ENCODE measurements at places on chromosomes 4 and X.

GRCh38 chr4:68326141-68326540, 23.7 kb downstream of the YTHDC1 start:
- H3K4me3 ChIP-seq = no peak overlapping the region
- no peak for DNase-seq
- H3K27me3 ChIP-seq = no peaks in the 10 kb centered on the region
- peaks cover 84% of the 10 kb centered on the region for H3K36me3 ChIP-seq
- no peaks in the 10 kb centered on the region for H3K4me1 ChIP-seq

DNA sequence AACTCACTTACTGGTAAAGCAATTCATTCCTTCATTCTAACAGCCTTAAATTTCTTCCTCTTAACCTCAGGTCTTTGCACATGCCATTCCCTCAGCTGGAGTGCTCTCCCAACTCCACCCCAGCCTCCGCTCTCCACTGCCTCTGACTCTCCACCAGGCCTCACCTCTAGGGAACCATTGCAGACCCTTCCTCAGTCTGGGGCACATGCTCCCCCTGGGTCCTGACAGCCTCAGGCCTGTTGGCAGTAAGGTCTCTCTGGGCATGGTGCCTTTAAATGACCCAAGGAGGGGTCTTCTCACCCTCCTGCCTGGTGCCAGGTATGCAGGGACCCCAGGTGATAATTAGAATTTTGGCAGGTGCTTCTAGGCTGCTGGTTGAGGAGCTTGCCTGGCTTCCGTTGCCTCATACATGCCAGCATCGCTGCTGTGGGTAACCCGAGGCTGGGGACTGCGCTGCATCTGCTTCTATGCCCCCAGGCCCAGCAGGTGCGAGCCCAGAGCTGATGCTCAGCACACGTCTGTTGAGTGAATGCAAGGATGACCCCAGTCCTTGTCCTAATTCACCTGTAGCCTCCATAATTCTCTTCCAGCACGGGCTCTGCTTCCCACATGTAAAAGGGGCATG, 27.5 kb upstream of the GPR78 start:
- no peak overlapping the region for H3K27ac ChIP-seq
- no peak for DNase-seq
- H3K4me3 ChIP-seq = no peak overlapping the region
- H3K36me3 ChIP-seq = no peaks in the 10 kb centered on the region
- H3K27me3 ChIP-seq = no peaks in the 10 kb centered on the region
- H3K4me1 ChIP-seq = no peaks in the 10 kb centered on the region

- H3K4me3 ChIP-seq = no peak overlapping the region
- no peak overlapping the region for H3K27ac ChIP-seq
- H3K27me3 ChIP-seq = no peaks in the 10 kb centered on the region
- H3K4me1 ChIP-seq = no peaks in the 10 kb centered on the region
These were observed 180.3 kb upstream of the KLHL4 start for GRCh38 chrX:87337267-87337666.

- no peak overlapping the region for H3K27ac ChIP-seq
- H3K27me3 ChIP-seq = no peaks in the 10 kb centered on the region
- H3K36me3 ChIP-seq = no peaks in the 10 kb centered on the region
- H3K4me3 ChIP-seq = no peak overlapping the region
These were observed 760.2 kb upstream of the AADAT start for GRCh38 chr4:170849969-170850368.

- H3K4me3 ChIP-seq = no peak overlapping the region
- DNase-seq = no peak
- H3K36me3 ChIP-seq = no peaks in the 10 kb centered on the region
- H3K4me1 ChIP-seq = peaks cover 23% of the 10 kb centered on the region
- no peaks in the 10 kb centered on the region for H3K27me3 ChIP-seq
These were observed 80.6 kb downstream of the FRYL start for GRCh38 chr4:48699475-48699874.

- no peak overlapping the region for H3K4me3 ChIP-seq
- H3K27me3 ChIP-seq = no peaks in the 10 kb centered on the region
- no peak overlapping the region for H3K27ac ChIP-seq
- no peaks in the 10 kb centered on the region for H3K36me3 ChIP-seq
- no peaks in the 10 kb centered on the region for H3K4me1 ChIP-seq
- DNase-seq = no peak
These were observed 224.9 kb upstream of the PCDH7 start for GRCh38 chr4:30495251-30495650.

DNA sequence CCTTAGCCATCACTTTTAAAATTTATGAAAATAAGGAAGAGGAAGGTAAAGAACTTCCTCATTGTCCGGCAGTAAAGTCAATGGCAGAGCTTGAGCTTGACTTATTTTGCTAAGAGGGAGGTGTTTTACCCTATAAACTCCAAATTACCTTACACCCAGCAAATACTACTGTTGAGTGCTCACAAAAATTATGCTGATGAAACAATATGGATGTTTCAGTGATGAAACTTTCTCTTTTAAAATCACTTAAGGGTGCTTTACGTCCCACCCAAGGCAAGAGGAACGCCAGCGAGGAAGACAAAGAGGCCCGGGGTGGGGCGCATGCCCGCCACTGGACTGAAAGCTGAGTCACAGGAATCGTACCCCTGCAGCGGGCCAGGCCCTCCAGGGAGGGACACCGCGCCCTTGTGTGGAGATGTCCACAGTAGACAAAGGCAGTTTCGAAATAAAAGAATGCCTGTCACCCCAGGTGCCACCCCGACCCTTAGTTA, 560 bp upstream of the TMSB4X start:
- H3K27ac ChIP-seq = peak overlapping the region; percentile 84
- H3K4me3 ChIP-seq = peak overlapping the region; percentile 51
- peak; percentile 38 for DNase-seq
- no peaks in the 10 kb centered on the region for H3K4me1 ChIP-seq
- no peaks in the 10 kb centered on the region for H3K27me3 ChIP-seq

GRCh38 chr4:176778063-176778462, 14.7 kb downstream of the VEGFC start:
- H3K4me3 ChIP-seq = no peak overlapping the region
- H3K27me3 ChIP-seq = no peaks in the 10 kb centered on the region
- DNase-seq = no peak

DNA sequence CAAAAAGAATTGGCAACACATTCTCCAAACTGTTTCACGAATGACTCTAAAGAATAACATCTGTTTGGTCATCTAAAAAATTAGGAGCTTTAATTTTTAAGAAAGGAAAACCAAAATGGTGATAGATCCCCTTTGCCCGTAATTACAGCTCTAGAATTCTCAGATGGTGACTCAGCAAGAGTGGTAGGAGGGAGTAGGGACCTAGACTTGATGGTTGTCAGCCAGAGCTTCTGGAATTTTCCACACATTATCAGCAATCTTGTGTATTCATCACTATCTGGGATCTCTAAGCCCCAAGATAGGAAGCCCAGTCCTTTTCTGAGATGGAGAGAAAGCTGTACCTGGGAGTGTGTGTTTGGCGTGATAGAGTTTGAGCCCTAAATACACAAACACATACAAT, 103.9 kb upstream of the RAB40AL start:
- no peaks in the 10 kb centered on the region for H3K36me3 ChIP-seq
- no peaks in the 10 kb centered on the region for H3K4me1 ChIP-seq
- H3K4me3 ChIP-seq = no peak overlapping the region
- no peak for DNase-seq
- no peak overlapping the region for H3K27ac ChIP-seq

DNA sequence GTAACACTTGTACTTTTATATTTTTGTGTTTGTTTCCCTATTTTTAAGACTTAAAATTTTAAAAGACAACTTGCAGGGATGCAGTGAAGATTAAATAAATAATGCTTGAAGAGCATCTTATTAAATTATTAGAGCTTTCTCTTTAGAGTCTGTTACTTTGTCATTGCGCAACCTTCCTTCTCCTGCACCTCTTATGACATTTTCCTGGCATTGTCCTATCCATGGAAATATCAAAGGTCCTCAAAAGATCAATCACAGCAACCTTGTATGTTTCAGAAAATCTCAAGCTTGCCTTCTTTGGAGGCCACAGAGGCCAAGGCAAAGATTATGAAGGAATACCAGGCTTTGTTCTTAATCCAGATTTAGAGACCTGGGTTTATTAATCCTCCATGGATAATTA, 116.3 kb downstream of the GRXCR1 start:
- no peaks in the 10 kb centered on the region for H3K27me3 ChIP-seq
- no peak overlapping the region for H3K4me3 ChIP-seq
- H3K36me3 ChIP-seq = no peaks in the 10 kb centered on the region
- DNase-seq = no peak
- no peak overlapping the region for H3K27ac ChIP-seq
- H3K4me1 ChIP-seq = no peaks in the 10 kb centered on the region

GRCh38 chr4:169493164-169493524, 119.2 kb downstream of the NEK1 start:
- no peaks in the 10 kb centered on the region for H3K27me3 ChIP-seq
- no peak for DNase-seq
- H3K4me1 ChIP-seq = no peaks in the 10 kb centered on the region
- no peak overlapping the region for H3K27ac ChIP-seq
- no peak overlapping the region for H3K4me3 ChIP-seq

DNA sequence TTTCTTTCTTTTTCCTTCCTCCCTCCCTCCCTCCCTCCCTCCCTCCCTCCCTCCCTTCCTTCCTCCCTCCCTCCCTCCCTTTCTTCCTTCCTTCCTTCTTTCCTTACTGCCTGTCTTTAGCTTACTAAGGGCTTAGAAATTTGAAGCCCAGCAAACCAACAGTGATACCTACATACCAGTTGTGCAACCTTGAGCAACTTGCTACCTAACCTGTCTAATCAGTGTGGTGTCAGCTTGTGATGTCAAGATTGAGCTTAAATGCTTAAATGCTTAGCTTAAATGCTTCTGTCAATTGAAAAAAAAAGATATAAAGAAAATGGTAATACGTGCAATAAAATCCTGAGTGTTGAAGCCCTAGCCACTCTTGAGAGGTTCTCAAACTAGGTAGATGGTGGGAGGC, 728.6 kb downstream of the TRIML1 start:
- no peak overlapping the region for H3K4me3 ChIP-seq
- H3K27ac ChIP-seq = no peak overlapping the region
- DNase-seq = no peak

GRCh38 chr4:40192114-40193015, 4.5 kb upstream of the RHOH start:
- H3K27ac ChIP-seq = no peak overlapping the region
- no peak overlapping the region for H3K4me3 ChIP-seq
- H3K4me1 ChIP-seq = no peaks in the 10 kb centered on the region

DNA sequence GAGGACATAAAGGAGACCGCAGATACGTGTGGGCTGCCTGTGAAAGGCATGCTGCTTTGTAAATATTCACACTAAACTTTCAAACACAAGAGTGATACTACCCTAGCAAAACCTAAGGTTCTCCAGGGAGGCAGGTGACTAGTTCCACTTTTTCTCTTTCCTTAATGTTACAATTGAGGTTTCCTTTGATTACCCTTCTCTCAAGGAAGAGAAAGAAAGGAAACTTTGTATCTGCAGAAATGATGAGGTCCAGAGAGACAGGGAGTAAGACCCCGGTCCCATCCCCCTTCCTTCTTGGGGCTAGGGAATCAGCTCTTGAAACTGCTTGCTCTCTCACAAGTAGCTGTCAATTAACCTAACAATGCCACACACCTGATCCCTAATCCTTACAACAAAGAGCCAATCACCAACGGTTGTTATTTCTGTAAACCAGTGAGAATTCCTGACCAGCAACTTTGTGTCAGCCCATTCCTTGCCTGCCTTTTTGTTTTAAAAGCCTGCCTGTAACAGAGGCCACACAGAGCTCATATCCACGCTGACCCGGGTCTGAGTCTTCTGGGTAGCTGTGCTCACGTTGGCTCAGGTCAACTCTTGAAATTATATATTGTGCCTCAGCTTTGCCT, 754.8 kb upstream of the FRG1 start:
- no peaks in the 10 kb centered on the region for H3K4me1 ChIP-seq
- H3K27ac ChIP-seq = no peak overlapping the region
- no peak for DNase-seq
- no peaks in the 10 kb centered on the region for H3K27me3 ChIP-seq

DNA sequence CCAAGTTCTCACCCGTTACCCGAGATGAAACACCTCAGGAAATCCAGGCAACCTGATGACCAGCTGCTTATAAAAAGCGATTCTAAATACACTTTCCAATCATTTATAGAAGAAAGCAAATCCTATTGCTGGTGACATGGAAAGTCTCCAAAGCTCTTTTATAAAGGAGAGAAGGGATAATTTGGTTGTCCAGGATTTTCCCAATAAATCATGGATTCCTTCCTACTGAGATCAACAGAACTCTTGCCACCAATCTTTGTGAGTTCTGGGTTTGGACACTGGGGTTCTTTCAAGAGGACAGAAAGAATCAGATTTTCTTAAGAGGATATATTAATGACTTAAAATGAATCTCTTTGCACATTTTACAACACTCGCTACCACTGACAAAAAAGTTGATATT, 24.7 kb upstream of the SOD3 start:
- DNase-seq = no peak
- no peaks in the 10 kb centered on the region for H3K4me1 ChIP-seq
- H3K27me3 ChIP-seq = no peaks in the 10 kb centered on the region
- no peaks in the 10 kb centered on the region for H3K36me3 ChIP-seq

- H3K36me3 ChIP-seq = no peaks in the 10 kb centered on the region
- no peak overlapping the region for H3K27ac ChIP-seq
- no peak overlapping the region for H3K4me3 ChIP-seq
- no peak for DNase-seq
These were observed 9.4 kb upstream of the TET2 start for GRCh38 chr4:105137121-105137875.

DNA sequence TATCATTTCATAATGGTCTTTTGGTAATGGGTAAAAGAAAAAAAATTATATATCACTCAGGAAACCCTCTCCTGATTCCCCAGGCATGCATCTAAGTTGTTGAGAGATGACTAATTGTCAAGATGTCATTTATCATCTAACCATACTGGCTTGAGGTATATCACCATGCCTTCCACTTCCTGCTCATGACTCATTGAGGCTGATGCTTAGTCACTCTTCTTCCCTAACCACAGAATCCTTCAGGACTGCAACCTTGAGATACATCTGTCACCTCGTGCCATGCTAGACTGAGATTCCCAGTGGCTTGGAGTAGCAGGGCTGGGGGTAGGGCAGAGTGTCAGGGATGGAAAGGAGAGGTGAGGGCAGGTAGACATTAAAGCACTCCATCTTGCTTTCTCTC, 782.5 kb upstream of the INTU start:
- no peak overlapping the region for H3K4me3 ChIP-seq
- DNase-seq = no peak
- no peak overlapping the region for H3K27ac ChIP-seq
- no peaks in the 10 kb centered on the region for H3K36me3 ChIP-seq

DNA sequence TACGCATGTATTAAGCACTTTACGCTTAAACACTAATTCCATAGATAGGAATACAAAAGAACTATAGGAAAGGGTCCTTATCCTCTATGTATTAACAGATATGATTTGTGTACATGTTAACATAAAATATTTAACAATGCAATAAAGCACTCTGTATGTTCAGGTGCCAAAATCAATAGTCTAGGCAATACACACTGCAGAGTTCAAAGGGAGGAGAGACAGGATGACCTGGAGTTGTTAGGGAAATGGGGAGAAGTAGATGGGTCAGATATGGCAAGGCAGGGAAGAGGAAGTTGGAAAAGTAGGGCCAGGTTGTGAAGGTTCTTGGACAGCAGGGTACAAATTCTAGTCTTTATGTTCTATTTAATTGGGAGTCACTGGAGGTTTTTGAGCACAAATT, 2.9 kb downstream of the SGCB start:
- H3K27ac ChIP-seq = peak overlapping the region; percentile 10
- no peak for DNase-seq
- H3K4me3 ChIP-seq = no peak overlapping the region
- H3K4me1 ChIP-seq = peaks cover 46% of the 10 kb centered on the region

GRCh38 chrX:46782034-46782433, 23.1 kb upstream of the SLC9A7 start:
- H3K36me3 ChIP-seq = no peaks in the 10 kb centered on the region
- H3K27me3 ChIP-seq = no peaks in the 10 kb centered on the region
- DNase-seq = no peak
- no peak overlapping the region for H3K4me3 ChIP-seq
- H3K27ac ChIP-seq = no peak overlapping the region
